ENCODE measurements at places on chromosomes 2 and 18.
A peak's percentile ranks its signal among the peaks of the same experiment; 100 is the strongest.

DNA sequence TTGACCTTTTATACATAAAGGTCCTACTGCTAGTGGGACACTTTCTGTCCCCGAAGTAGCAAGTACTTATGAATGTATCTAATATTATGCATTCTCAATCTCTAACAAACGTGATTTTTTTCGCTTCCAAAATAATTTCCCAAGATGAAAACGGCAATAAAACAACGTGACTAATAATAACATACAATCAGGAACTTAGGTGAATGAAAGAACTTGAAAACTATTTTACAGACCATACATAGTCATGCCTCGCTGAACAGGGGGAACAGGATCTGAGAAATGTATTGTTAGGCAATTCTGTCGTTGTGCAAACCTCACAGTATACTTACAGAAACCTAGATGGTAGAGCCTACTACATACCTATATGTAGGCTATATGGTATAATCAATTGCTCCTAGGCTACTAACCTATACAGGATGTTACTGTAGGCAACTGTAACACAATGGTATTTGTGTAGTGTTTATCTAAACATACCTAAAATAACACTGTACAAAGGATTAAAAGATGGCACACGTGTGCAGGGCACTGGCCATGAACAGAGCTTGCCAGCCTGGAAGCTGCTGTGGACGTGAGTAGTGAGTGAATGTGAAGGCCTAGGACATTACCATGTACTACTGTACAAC, 2.5 kb downstream of the RTN4 start:
- no peak for DNase-seq

GRCh38 chr18:35695803-35696202, 114.3 kb downstream of the GALNT1 start:
- DNase-seq: no peak

DNA sequence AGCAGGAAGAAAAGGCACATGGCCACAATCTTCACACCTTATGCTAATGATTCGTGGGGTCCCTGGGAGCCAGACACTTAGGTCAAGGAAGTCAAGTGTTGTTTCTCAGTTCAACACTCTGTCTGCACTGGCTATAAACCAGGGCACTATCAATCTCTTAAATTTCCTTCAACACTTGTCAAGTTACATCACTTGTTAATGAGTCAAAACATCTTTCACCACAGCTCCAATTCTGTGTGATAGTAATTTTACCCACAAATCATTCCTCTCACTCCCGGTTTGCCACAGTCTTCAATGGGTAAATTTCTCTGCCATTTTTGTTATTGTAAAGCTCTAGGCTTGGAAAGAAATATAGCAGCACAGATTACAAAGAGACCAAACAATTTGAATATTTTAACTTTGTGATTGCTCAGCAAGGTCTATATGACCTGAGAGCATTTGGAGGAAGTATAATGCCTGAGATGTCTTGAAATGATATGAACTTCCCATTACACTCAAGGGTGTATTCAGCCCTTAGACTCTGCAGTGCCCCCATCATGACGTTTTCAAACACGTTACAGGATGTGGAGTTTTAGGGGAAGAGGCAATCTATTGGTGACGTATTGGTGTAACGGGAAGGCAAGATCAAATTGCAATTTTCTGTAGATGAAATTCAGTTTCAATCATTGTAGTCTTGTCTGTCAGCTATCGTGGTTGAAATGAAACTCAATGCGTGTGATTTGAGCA, 78.7 kb downstream of the ICOS start:
- no peak for DNase-seq

- no peak for DNase-seq
These were observed 116.1 kb downstream of the RNF144A start for GRCh38 chr2:7033136-7033960.

GRCh38 chr2:65746931-65747675, 314.7 kb upstream of the SPRED2 start:
- no peak for DNase-seq

- no peak for DNase-seq
These were observed 889.1 kb upstream of the GCFC2 start for GRCh38 chr2:76599732-76600368.

DNA sequence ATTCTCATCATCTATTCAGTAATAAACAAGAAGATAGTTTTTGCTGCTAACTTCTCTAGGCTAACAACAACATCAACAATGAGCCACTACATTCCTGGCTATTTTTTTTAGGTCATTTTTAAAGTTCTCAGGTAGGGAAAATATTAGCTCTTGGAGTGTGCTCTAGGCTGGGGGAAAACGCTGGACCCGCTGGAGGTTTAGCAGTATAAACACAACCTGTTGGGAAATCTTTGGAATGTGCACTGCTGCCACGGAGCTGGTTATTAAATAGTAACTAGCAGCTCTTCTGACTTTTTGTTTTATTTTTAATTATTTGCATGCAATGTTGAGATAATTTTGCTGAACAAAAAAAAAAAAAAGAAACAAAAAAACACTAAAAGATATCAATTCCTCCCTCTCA, 892.1 kb upstream of the ACVR2A start:
- no peak for DNase-seq

GRCh38 chr18:33735428-33735827, 157.4 kb downstream of the ASXL3 start:
- no peak for DNase-seq

GRCh38 chr2:162591403-162592083, 247.0 kb downstream of the KCNH7 start:
- DNase-seq: no peak

DNA sequence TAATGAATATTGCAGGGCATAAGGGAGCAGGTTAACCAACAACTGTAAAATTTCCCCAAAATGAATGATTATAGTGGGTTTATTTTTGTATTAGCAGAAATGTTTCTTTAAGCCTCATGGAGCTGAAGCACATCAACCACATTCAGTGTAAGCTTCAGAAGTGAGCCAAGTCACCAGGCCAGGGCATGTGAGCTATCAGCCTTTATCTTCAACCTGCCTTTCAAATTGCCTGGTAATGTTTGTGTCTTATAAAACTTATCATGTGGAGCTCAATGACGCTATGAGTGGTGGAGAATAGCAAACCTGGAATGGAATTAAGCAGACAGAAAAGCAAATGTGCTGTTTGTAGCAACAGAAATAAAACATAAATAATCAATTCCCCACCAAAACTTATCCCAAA, 1068.4 kb downstream of the LRP1B start:
- no peak for DNase-seq

- no peak for DNase-seq
These were observed 507.3 kb downstream of the RNF144A start for GRCh38 chr2:7424481-7424880.

- no peak for DNase-seq
These were observed 156.1 kb upstream of the TRIB2 start for GRCh38 chr2:12560618-12561017.

GRCh38 chr2:168192839-168193616, 54.4 kb downstream of the STK39 start:
- DNase-seq: no peak

GRCh38 chr2:2326068-2327040, 4.7 kb downstream of the MYT1L start:
- DNase-seq: no peak

DNA sequence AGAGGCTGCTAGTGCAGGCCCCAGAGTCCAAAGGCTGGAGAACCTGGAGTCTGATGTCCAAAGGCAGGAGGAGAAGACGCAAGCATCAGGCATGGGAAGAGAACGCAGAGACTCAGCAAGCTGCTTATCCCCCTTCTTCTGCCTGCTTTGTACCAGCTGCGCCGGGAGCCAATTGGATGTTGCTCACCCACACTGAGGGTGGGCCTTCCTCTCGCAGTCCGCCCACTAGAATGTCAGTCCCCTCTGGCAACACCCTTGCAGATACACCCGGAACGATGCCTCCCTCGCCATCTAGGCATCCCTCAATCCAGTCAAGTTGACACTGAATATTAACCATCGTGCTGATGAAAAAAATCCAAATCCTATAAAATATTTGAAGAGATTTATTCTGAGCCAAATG, 141.6 kb downstream of the TWIST2 start:
- no peak for DNase-seq

GRCh38 chr2:63827749-63828148, 13.9 kb upstream of the UGP2 start:
- DNase-seq: peak; percentile 50

GRCh38 chr2:233780771-233781170, 2.6 kb downstream of the MROH2A start:
- no peak for DNase-seq

DNA sequence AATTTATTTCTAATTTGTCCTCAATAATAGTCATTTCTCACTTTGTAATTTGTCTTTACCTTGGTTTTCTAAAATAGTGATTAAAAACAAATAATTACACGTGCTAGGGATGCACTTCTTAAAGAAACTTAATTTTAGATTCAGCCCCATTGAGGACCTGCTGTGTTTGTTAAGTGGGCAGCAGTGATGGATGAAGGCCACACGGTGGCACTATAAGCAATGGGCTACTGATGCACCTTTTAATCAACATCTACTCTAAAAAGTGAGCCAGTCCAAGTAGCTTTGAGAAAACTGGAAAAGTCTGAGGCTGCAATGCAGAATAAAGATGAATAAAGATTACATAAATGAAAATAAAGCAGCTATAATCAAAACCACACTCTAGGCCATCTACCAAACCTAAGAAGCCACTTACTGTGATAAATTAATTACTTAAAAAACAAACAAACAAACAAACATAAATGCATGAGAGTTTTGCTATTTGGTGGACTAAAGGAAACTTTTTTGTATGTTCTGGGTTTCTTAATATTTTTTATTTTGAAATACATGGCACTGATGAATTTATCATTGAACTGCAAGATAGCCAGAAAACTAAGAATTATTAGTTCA, 89.3 kb downstream of the PDE11A start:
- no peak for DNase-seq

DNA sequence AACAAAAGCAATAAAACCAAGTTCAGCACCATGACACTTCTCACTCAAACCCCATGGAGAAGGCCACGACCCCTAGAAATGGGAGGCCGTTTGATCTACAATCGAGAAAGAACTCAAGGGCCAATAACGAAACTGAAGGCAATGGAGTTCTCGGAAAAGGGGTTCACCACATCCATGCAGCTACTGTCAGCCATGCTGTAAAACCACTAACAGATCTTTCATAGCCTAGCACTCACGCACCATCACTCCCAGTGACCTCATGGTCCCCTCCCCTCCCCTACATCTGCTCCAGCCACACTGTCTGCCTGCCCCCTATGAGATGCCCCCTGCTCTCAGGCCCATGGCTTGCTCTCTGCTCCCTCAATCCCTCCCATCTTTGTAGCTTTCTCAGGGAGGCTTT, 135.3 kb downstream of the TMEM163 start:
- DNase-seq: no peak

GRCh38 chr18:45874491-45875184, 49.2 kb downstream of the SIGLEC15 start:
- no peak for DNase-seq

DNA sequence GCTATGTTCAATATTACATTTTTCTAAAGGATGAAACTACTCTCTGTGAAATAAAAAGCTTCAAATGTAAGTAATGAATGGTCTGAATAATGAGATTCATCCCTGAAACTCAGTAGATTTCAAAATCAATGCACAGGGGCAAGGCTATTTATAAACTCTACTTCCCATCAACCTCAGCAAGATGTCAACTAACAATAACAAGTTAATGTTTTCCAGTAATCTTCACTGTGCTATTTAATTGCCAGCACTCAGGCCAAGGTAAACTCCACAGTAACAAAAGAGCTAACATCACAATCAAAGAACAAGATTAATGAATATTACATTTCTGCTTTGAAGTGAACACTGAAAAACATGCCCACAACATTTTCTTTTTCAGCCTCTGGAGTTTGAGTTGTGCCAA, 144.3 kb upstream of the ZFP36L2 start:
- peak; percentile 23 for DNase-seq

- peak; percentile 14 for DNase-seq
These were observed 207.2 kb downstream of the SLC8A1 start for GRCh38 chr2:40244675-40245074.

GRCh38 chr2:28658369-28658768, 93.3 kb upstream of the PPP1CB start:
- no peak for DNase-seq

GRCh38 chr2:224875841-224876240, 159.7 kb upstream of the CCDC195 start:
- DNase-seq: no peak

DNA sequence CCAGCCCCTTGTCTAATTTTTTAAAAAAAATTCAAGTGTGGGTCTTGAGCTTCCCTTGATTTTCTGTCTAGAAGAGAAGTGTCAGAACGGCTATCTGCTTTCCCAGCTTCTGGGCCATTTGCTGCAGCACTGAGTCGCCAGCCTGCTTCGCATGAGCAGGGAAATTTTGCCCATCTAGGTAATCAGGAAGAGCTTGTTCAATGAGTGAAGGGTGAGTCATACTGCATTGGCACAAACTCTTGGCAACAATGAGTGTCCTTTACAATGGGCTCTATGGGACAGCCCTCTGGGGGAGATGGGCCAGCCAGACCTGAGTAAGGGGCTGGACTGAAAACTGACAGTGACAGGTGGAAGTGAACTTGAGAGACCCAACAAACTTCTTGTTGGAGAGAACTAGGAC, 2.4 kb upstream of the RNF144A start:
- DNase-seq: no peak

DNA sequence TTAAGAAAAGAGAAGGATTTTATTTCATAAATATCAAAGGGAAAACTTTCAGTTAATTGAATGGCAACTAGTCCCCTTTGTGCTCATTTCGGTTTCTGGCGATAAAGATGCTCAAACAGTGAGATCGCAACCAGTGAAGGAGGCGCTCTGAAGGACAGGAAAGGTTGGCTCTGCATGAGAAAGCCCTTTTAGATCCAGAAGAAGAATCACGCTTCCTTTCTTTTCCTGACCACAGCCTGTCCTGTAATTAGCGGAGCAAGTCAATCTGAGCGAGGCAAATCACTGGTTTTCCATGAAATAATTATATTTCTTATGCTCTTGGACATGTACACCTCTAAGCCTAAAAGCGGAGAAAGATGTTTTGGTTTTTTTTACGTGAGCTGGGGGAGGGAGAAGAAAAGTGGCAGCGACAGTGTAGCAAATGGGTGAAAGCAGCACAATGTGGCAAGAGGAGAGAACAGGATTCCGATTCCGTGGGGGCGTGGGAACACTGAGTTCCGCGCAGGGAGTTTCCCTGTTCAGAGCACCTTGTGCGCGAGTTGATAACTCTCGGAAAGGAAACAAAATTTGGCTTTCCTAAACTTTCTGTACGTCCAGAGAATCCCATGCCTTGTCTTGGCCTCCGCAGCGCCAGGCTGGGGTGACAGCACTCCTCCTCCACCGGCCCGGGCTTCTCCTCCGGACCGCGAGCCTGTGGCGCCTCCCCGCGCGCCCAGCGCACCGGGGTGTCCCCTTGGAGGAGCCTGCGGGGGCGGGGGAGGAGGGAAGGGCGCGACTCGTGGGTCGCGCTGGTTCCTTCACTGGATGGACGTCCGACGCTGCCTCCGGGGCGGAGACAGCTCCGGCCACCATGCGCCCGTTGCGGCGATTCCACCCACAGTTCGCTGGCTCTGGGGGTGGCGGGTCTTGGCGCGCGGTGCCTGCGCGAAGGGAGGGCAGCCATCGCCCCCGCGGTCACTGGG, 620 bp upstream of the SLC9A2 start:
- no peak for DNase-seq

GRCh38 chr2:128280158-128280871, 38.4 kb downstream of the HS6ST1 start:
- DNase-seq: no peak

GRCh38 chr2:47056374-47056773, 98.7 kb downstream of the STPG4 start:
- DNase-seq: peak; percentile 74
